Smooth muscle cell of the brain vasculature (primary cell): ENCODE measurements at places on chromosomes 12 and 14.

- no peak for DNase-seq
These were observed 8.5 kb downstream of the SLC2A3 start for GRCh38 chr12:7927470-7927869.

DNA sequence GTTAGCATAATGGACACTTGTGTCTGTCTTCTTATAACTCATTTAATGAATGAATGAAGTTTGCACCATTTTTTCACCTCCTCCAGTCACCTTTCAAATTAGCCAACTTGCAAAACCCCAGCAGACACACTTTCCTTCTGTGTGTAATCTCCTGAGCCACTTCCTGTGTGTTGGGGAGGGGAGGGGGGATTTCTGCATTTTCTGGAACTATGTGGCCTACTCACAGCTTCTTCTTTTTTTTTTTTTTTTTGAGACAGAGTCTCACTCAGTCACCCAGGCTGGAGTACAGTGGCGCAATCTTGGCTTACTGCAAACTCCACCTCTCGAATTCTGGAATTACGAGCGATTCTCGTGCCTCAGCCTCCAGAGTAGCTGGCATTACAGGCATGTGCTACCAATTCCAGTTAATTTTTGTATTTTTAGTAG lies 4.1 kb upstream of the SERPINA1 start:
- no peak for DNase-seq

DNA sequence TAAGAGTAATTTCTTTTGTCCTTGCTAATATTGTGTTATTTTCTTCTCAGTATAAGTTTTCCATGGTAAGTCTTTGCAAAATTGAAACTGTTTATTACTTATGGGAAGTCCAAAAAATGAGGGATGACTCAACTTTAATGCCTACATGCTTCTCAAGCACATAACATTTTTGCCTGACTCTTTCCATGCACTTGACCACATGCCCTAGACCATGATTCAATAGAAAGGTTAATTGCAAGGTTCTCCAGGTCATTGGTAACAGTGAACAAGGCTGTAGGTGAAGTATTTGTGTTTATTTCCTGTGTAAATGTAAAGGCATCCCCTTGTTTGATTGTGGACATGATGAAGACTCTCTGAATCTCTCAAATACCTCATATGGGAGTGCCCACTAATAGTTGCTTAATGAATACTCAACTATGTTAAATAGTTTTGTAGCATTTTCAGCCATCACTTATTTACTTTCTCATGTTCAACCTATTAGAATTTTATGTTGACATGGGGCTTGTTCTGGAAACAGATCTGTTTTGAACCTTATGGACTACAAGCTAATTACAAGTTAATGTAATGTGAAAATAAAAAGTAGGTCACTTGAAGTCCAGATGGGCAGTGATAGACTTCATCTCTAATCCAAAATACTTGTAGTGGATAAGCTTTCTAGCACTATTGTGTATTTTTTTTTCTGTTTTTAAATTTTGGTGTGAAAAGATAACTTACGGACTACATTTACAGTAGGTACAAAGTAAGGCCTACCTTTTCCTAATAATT lies 131.7 kb downstream of the TMTC2 start:
- DNase-seq, result no peak

GRCh38 chr12:30996255-30996654 lies 69.7 kb downstream of the TSPAN11 start:
- DNase-seq, result peak; percentile 43

GRCh38 chr14:99724939-99725773 lies 41.1 kb downstream of the CYP46A1 start:
- no peak for DNase-seq

DNA sequence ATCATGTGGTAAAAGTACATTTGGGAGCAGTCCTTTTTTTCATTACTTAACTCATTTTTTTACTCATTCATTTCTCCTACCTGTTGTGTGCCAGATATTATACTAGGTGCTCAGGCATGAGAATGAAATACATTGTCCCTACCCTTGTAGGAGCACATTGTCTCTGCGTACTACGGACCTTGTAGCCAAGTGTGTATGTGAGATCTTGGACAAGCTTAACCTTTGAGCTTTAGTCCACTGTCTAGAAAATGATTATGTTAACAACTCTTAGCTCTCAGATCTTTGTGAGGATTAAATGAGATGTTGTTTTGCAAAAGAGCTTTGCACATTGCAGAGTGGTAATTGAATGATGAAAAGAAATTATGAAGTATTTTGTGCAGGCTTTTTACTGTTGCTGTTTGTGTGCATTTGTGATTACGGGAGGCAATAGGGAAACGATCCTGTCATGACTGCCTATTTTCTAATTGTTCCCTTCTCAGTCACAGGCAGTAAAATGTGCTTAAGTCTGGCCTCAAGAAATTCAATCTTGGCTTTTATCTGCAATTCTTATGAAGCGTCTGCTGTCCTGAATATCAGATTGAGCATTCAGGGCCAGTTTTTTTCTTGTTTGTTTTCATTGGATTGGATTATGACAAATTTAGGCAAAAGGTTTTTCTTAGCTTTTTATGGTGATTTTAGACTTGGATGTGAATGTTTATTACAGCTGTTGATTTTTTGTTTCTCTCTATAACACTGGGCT lies 447.7 kb downstream of the PDZRN4 start:
- DNase-seq, result no peak

DNA sequence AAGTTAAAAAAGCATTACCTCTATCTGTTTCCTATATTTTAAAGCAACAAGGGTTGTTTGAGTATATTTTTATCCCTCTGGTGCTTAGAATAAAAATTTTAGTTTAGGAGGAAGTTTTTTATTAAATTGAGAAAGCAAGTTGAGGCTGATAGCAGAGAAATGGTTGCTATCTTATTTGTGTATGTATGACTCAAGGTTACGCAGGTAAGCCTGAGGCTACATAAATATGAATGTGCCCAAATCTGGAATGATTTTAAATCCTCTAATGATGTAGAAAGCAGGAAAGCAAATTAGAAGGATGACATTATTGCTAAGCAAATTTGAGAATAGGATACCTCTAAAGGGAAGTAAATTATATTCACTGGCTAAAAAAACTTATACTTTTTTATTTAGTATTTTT lies 109.8 kb downstream of the ACSS3 start:
- no peak for DNase-seq

DNA sequence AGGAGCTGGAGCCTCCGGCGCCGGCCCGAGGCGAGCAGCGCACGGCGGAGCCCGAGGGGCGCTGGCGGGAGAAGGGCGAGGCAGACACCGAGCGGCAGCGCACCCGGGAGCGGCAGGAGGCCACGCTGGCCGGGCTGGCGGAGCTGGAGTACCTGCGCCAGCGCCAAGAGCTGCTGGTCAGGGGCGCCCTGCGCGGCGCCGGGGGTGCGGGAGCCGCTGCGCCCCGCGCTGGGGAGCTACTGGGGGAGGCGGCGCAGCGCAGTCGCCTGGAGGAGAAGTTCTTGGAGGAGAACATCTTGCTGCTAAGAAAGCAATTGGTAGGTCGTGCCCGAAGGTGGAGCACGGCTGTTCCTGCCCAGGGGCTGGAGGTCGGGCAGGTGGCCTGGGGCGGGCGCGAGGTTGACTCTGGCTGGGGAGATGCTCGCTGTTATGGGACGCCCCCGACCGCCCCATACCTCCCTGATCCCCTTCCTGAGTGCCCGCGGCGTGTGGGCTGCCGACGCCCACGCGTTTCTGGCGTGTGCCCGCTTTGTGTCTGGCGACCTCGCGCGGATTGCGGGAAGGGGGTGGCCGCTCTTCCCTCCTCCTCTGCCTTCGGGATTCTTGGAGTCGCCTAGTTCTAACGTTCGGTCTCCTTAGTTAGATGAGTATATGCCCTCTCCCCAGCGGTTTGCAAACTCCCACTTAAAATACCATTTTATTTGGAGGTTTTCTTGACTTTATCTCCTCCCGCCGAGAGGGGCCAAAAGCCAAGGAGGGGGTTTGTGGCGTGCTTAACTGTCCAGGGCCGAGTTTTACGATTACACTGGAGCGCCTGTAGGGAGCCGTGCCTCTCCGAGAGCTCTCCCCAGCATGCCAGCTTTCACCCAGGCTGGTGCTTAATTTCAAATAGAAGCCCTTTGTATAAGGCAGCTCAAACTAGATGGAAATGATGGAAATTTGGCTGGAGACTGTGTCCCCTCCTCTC lies 752 bp downstream of the DACT1 start:
- no peak for DNase-seq
